ENCODE measurements at places on chromosomes 5 and 9.

GRCh38 chr9:13263511-13263910 is 16.0 kb downstream of the MPDZ start:
- DNase-seq: no peak

DNA sequence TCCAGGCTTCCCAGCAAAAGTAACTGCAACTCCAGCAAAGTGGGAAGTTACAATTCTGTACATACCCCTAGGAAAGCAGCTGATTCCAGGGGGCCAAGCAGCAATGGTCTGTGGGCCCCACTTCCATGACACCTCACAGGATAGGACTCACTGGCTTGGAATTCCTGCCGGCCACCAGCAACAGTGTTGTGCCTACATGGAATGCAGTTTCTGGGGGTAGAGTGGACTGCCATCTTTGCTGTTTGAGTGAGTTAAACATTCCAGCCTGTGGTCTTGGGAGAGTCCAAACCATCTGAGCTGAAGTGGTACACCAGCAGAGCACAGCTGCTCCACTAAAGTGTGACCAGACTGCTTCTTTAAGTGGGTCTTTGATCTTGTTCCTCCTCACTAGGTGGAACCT is 13.4 kb upstream of the FBN2 start:
- no peak for DNase-seq

DNA sequence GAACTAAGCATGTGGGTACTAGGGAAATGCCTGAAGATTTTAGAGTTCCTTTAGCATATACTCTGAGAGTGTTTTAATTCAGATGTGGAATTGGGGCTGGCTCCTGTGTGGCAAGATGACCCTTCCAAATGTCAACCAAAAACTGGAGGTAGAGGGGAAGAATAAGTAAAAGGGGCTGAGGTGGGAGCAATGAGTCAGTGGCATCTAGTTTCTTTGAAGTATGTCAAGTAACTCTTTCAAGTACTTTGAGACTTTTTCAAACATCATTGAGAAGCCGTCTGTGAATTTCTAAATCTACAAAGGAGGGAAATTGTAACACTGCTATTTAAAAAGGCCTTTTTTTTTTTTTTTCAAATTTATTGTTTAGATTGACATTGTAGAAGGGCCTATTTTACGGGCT is 184.4 kb downstream of the MAN2A1 start:
- no peak for DNase-seq

DNA sequence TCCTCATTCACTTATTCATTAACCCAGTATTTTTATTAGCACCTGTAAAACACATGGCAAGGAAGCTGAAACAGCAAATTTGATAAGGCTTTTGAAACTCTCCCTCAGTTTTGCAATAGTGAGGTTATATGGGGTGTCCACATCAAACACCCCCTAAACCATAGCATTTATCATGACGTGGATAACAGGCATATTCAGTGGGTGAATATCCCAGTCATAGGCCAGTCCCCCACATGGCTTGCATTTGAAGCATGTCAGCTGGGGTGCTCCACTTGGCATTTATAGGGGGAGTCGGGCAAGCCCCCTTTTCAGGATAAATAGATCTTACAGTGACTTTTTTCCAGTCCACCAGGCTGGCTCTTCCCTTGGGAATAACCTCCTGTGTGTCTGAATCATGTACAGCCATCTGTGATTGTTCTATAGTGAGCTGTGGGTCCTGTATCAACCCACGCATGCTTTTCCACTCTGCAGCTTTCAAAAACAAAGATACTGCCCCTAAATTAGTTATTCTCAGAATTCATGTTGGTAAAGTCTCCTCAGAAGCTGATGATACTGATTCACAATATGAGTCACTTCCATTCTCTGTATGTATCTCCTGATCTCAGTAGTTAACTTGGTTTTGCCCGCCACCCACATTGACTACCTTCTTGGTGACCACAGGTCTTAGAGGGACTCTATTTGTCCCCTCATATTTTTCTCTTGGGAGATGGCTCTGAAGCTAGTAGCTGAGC is 84.4 kb upstream of the SPIN1 start:
- no peak for DNase-seq

GRCh38 chr5:170427672-170428236 is 38.6 kb upstream of the KCNMB1 start:
- DNase-seq: peak; percentile 39

DNA sequence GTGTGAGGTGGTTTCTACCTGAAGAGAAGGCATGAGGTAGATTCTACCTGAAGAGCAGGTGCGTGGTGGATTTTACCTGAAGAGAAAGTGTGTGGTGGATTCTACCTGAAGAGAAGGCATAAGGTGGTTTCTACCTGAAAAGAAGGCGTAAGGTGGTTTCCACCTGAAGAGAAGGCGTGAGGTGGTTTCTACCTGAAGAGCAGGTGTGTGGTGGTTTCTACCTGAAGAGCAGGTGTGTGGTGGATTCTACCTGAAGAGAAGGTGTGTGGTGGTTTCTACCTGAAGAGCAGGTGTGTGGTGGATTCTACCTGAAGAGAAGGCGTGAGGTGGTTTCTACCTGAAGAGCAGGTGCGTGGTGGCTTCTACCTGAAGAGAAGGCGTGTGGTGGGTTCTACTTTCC is 192.8 kb downstream of the MED10 start:
- DNase-seq: no peak

- no peak for DNase-seq
These were observed 18.2 kb upstream of the SPOUT1 start for GRCh38 chr9:128847803-128848202.

DNA sequence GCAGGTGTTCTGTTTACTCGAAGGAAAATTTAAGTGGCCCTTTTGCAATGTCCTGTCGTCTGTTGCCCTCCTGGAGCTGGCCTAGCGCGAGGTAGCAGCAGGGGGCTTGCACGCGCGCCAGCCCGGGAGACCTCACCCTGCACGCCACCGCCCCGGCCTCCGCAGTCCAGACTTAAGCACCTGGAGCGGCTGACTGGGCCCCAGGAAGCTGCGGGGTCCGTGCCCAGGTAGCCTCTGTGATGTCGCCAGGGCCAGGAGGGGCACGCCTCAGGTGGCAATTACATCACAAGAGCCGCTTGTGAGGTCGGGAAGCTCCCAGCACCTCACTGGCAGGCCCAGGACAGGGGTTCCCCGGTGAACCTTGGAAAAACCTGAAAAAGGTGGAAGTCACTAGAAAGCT is at the start of gene SAXO1:
Gene SAXO1 (minus strand): TSS at position 195 of the 400 bp plus-strand sequence. CDS start 301 bp downstream, outside the sequence.
- DNase-seq: no peak

DNA sequence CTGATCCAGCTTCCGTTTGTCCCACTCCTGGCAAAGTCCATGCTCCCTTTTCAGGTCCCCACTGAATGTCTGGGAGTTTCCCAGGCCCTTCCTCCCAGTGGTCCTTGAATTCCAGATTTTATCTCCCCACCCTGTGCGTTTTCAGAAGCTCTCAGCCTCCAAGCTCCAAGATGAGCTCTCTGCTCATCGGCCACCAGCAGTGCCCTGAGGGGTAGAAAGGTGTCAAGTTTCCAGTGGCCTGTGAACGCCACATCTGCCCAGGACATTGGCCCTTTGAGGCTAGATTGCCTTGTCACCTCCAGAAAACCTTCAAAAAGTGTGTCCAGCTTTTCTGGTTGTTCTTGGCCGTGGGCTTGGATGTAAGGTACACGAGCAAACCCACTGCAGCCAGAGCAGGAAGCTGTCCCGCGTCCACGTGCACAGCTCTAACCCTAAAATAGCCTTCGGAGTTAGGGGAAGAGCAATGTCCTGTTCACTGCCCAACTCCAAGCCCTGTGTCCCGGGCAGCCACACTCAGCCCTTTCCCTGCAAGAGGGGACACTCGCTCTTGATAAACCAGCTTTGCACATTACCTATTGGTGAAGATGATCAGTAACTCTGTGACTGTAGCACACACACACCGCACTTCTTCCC is 10.9 kb upstream of the LRRC14B start:
- no peak for DNase-seq

GRCh38 chr9:124420991-124421543 is 5.8 kb upstream of the PSMB7 start:
- no peak for DNase-seq

GRCh38 chr9:119877306-119877705 is 508.1 kb upstream of the BRINP1 start:
- no peak for DNase-seq

DNA sequence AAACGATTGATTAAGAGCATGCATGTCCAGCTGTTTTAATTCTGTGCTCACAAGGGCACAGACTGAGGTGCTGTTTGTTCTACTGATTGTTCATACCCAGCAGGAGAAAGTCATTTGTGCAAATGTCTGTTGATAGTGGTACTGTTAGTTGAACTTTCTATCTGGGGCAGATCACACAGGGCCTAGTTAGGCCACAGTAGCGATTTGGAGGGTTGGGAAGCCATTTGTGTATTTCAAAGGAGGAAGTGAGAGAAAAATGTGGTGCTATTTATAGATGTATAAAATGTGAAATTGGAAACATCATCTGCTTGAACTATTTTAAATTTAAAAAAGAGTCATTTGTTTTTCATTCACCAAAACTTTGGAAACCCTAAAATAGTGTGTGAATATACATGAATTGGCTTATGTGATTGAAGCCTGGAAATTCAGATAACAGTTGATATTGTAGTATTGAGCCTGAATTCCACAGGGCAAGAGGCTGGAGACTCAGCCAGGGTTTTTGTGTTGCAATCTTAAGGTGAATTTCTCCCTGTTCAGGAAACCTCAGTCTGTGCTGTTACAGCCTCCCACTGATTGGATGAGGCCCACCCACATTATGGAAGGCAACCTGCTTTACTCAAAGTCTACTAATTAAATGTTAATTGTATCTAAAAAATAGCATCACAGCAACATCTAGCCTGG is 162.0 kb upstream of the CDKN2B start:
- no peak for DNase-seq

- DNase-seq: no peak
These were observed 13.5 kb upstream of the BARX1 start for GRCh38 chr9:93968451-93969327.

DNA sequence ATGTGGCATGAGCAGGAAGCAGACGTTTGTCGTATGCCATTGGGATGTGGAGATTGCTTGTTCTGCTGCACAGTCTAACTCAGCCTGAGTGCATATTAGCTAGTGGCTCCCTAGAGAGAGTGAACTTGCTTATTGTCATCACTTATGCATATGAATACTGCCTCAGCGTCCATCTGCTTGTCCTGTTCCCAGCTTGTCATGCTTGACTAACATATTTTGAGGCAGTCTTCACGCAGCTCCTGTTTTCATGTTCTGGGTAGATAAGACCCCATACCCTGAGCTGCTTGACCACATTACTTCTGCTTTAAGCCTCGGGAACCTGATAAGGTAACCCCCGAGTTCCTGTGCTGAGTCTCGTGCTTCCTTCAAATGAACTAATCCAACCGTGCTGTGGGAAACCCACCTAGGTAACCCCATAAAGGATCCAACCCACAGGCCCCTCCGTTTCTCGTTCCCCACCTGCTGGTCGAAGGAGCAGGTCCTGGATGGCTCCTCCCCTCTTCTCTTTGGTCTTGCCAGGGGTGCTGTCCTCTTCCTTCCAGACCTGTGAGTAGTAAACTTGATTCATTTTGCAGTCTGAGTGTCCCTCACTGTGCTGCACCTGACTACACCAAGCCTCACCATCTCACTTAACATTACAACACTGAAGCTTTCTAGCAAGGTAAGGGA is 25.0 kb downstream of the ANKRD33B start:
- DNase-seq: no peak

- DNase-seq: no peak
These were observed 50.9 kb upstream of the DMRTA1 start for GRCh38 chr9:22395687-22396141.

DNA sequence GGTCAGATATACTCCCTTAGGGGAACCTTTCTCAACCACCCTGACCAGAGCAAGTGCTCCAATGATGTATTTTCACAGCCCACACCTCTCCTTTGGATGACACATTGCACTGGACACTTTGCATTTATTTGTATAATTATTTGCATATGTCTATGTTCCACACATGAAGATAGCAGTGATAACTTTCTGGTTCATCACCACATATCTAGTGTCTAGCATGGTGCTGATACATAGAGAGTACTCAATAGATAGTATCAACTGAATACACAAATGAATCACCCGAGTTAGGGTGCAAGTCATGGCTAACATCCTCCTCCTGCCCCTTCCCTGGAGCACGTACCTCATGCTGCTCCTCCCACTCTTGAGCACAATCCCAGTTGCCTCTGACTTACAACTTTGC is 617.6 kb downstream of the EBF1 start:
- DNase-seq: no peak

DNA sequence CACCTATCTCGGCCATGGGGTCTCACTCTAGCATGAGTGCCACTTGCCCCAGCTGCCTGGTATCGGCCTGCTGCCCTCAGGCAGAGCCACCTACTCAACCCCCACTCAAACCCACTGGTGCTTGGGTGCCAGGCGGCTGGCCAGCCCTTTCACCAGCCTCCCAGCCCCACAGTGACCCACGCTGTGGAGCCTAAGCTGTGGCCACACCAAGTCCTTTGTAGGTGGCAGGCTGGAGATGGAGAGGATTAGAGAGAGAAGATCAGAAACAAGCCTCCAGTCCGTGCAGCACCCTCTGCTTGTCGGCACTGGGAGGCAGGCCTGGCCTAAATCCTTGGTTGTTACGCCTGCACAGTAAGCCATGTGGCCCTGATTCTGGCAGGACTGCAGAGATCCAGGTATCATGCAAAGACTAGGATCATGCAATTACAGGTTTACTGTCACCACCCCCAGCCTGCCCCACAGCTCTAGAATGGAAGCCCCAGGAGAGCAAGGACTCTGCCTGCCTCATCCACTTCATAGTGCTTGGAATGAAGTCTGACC is 171.7 kb downstream of the COL23A1 start:
- no peak for DNase-seq

DNA sequence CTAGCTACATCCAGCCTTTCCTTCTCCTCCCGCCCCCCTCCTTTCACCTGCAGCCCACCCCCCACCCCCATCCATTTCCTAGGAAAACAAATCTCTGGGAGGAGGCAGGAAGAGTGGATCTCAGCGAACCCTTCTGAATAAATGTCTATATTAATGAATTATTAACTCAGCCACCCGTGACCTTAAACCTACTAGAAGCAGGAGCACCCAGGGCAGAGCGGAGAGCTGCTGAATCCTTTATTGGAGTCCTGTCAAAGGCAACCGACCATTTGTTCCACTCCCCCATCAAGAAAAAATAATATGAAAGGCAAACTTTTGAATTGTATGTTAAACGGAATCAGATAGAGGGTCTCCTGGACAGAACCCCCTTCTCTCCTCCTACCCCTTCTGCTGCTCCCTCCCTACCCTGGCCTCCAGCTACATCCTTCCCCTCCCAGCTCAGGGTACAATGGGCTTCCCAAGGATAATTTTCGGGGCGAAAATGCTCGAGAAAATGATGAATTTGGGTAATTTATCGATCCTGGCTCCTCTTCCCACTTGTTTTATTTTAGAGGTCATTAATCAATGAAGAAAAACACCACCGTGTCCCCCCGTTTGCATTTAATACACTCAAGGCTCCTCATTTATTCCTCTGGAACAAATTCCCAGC is 3.3 kb upstream of the PRDM6 start:
- peak; percentile 26 for DNase-seq

GRCh38 chr5:61431923-61432620 is 100.0 kb downstream of the ZSWIM6 start:
- DNase-seq: no peak

GRCh38 chr5:113663879-113664541 is 150.5 kb downstream of the YTHDC2 start:
- peak; percentile 15 for DNase-seq

DNA sequence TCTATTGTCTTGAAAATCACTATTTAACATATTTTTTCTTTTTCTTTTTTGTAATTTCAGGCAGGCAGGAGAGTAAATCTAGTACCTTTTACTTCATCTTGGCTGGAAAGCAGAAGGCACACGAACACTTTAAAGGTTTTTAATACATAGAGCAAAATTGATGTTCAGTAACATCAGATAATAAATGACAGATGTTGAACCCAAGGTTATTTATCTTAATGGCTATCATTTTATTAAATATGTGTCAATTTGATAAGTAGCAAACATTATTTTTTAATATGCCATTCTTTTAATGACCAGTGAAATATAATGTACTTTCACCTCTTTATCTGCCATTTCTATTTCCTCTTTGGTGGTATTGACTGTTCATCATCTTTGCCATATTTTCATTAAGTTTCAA is 381.2 kb downstream of the ARHGEF28 start:
- DNase-seq: no peak
